Cardiac septum (tissue), 1 donor: ENCODE measurements at places on chromosomes 7 and 10. TPM values are rescaled to one million over a fixed set of nuclear protein-coding genes. Genes with fewer than 3 reads are reported as not detected.

DNA sequence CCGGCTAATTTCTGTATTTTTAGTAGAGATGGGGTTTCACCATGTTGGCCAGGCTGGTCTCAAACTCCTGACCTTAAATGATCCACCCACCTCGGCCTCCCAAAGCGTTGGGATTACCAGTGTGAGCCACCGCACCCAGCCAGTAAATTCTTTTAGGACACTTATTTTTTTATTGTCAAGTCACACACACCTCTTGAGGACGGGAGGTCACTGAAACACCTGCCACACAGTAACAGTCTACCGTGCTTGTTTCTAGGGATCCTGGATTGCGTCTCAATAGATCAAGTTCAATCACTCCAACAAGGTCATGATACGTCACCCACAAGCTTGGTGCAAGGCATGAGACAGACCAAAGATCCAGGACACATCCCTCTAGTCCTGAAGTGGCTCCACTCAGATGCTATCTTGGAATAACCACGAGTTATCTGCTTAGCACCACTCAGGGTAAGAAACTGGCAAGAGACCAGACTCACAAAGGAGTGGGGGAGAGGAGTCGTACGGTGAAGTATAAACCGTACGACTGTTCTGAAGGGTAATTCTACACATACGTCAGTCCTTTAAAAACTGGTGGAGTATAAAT, 58.9 kb upstream of the NCAPG2 start:
- DNase-seq: no peak

The C7orf33 gene
- not detected for total RNA-seq

The WDR37 gene
- total RNA-seq: 28.1 TPM

The OR2A5 gene
- not detected for total RNA-seq

DNA sequence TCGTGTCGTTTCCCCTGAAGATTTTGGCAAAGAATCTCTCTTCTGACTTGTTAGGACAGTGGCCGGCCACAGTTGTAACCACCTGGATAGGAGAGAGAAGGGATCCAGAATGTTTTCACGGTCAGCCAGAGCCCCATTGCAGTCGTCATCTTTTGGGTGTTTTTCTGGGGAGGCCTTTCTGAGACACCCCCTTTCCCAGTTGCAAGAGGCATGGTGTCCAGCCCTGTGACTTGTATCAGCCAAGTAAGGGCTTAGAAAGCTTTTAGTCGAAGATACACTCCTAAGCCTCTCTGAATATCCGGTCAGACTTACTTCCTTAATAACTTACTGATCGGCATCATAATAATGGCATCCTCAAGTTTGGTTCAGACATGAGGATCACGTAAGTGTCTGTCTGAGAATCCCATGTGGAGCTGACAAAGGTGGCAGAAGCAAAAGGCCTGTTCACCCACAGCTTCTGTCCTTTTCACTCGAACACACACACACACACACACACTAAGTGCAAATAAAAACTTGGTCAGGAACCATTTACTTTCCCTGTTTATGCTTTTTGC, 435.7 kb upstream of the GALNT17 start:
- no peak for DNase-seq

- no peak for DNase-seq
Measured at GRCh38 chr10:106872176-106872575, 292.3 kb downstream of the SORCS1 start.

GRCh38 chr10:91758303-91759146, 39.7 kb upstream of the TNKS2 start:
- DNase-seq: no peak

GRCh38 chr7:28573651-28574301, 161.5 kb downstream of the CREB5 start:
- DNase-seq: no peak

- DNase-seq: no peak
Measured at GRCh38 chr7:41438705-41439514, 264.0 kb downstream of the INHBA start.

DNA sequence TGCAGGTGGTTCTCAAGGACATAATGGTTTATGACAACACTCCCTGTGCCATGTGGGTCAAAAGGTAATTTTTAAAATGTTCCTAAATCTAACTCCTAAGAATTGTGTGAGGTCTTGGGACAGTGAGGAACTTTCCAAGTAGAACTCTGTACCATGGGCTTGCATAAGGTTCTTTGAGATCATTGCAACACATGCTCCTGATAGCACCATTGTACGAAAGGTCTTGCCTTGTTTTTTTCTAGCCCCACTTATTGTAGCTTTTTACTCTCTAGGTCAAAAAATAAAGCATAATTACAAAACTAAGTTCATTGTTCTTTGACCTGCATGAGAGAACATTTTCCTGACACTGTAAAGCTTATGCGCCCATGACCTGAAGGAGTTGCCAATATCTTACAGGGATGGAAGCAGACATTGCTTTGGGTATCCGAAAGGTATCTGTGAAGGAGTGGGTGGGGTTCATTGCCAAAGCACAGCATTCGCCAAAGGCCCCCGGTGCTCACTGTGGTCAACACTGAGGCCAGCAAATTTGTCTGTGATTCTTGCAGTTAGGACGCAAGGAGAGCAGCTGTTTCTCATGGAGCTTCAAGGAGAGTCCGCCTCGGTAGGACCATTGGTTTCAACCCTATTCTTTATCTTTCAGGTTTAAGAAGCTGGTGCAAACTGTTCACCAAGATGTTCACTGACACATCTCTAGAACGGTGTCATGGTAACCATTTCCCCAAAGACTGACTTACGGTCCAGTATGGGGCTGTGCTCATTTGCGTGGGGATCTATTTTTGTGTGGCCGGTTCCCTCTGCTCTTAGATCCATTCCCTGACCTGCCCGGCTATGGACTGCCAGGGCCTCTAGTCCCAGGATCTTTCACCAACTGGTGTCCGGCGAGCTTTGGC, 7.6 kb upstream of the PRKAG2 start:
- DNase-seq: no peak

DNA sequence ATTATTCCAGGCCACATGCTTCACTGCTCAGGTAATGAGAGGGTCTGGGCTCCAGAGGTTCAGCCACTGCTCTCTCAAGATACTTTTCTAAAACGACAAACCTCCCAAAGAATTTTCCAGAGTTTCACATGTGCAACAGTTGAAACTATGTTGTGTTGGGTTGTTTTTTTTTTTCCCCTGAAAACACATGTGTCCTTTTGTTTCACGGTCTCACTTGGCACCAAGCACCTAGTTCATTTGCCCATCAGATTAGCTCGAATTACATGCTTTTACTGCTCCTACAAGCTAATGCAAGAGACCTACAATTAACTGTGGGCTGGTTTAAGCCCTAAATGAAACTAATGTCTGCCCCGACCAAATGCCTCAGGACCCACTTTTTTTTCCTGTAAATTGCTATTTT, 313.3 kb downstream of the FGFR2 start:
- no peak for DNase-seq

DNA sequence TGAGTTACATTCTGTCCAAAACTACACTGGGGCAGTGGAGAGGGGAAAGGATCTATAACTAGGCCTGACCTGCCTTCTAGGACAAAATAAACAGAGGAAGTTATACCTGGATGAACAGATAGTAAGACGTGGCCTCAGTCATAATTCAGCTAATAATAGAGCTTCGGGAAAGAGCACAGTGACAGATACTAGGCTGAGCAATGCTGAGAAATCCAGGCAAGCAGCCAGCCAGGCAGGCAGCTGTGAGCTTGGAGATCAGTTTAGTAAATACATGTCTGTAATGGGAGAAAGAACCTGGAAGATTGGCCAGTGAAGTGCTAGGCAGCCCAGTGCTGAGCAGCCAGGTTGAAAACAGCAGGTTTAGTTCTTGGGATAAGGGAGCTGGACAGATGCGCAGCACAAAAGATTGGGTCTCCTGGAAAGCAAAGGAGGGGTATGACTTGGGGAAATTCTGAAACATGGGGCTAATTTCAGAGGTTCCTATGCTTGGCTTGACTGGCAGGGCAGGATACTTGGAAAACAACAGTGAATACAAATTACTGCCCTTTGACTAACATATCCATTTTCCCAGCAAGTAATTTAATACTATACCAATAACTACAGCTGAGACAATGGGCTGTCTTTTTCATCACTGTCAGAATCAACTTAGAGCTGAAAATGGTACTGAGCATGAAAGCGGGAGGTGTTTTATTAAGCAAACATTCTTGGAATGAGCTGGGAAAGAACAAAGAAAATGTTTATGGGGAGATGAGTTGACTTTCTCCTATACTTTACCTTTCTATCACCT, 140.8 kb downstream of the DGKB start:
- peak; percentile 87 for DNase-seq

GRCh38 chr7:155680864-155681263, 36.4 kb downstream of the RBM33 start:
- DNase-seq: no peak

DNA sequence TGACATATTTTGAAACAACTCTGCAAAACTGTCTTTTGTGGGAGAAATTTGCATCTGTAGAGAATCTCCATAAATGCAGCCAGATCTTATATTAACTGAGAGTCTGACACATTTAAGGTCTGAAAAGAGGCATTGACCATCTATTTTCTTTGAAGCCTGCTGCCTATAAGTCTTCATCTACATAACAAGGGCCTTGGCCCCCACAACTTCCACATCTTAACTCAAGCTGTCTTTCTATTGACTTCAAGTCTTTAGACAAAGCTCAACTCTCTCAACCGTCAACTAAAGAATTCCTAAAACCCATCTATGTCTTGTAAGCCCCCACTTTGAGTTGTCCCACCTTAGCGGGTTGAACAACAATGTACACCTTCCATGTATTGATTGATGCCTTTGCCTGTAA, 72.4 kb upstream of the ADCY1 start:
- DNase-seq: no peak

The HDAC9 gene
- 87.5 TPM for total RNA-seq

The TRIM73 gene
- 1.4 TPM for total RNA-seq

The MACC1 gene
- total RNA-seq: 0.13 TPM

The PRRT4 gene
- 2.4 TPM for total RNA-seq
